Kidney tubule cell (primary cell): ENCODE measurements at places on chromosomes 16 and 17.

GRCh38 chr17:18319604-18320256 is 4.6 kb downstream of the SMCR8 start:
- DNase-seq = peak; percentile 66

- no peak for DNase-seq
Measured at GRCh38 chr16:82814059-82814458, 187.3 kb downstream of the CDH13 start.

GRCh38 chr16:83513008-83513755 is 294.6 kb upstream of the HSBP1 start:
- peak; percentile 74 for DNase-seq

- DNase-seq = no peak
Measured at GRCh38 chr17:66372182-66372581, 69.8 kb downstream of the PRKCA start.

DNA sequence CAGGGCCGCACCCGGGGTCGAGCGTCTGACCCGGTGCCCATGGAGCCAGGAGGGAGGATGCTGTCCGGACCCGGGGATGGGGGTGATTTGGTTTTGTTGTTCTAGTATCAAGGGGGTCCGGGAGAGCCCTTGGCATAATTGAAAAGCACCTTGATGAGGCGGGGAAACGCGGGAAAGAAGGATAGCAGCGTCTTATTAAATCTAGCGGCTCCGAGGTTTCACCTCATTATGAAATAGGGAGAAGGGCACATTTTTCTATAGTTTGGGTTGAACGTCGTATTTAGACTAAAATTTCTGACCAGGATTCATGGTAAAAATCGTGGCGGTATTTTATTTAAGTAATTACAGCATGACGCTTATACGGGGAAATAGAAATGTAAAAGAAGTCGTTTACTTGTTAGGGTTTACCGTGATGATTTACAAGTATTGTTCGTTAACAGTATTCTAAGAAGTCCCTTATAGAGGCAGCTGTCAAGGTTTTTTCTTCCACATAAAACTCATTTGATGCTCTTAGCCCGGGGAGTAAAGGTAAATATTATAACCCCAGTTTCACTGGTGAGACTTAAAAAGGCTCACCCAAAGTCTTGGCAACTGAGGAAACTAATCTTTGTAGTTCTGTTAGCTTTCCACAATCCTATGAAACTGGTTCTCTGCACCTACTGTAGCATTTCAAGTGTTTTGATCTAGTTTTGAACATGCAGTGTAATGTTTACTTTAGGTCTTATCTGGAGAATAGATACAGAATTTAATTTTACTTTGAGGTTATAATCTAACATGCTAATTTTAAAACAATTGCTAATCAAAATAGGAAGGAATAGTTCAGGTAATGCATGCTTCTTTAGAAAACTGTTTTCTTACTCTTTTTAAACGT is 756 bp downstream of the LUC7L3 start:
- DNase-seq = no peak

DNA sequence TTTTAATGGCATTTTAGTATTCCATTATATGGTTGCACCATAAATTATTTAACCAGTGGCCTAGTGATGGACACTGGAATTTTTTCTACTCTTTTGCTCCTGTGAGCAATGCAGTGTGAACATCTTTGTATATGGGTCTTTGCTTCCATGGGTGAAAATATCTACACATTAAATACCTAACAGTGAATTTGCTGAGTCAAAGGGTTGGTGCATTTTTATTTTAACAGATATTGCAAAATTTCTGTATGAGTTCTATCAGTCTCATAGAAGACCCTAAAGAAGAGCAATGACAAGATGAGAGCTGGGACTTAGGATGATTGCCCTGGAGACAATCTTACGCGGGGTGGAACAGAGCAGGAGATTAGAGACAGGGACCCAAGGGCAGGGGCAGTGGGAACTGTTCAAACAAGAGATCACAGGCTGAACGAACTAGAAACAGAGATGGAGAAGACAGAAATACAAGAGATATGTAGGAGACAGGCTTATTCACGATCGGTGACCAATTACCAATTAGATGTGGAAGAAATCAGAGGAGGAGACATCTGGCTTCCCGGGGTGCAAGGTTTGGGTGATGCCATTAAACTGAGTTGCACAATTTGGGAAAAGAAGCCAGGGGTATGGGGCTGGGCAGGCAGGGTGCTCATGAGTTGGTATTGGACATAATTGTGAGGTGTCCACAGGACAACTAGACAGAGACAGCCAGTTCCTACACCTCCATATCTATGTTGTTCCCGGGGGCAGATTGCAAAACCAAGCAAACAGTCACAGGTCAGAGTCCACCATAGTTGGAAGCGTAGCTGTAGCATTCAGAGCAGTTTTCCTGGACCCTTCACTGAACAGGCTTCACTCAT is 39.9 kb upstream of the LONP2 start:
- DNase-seq = no peak

DNA sequence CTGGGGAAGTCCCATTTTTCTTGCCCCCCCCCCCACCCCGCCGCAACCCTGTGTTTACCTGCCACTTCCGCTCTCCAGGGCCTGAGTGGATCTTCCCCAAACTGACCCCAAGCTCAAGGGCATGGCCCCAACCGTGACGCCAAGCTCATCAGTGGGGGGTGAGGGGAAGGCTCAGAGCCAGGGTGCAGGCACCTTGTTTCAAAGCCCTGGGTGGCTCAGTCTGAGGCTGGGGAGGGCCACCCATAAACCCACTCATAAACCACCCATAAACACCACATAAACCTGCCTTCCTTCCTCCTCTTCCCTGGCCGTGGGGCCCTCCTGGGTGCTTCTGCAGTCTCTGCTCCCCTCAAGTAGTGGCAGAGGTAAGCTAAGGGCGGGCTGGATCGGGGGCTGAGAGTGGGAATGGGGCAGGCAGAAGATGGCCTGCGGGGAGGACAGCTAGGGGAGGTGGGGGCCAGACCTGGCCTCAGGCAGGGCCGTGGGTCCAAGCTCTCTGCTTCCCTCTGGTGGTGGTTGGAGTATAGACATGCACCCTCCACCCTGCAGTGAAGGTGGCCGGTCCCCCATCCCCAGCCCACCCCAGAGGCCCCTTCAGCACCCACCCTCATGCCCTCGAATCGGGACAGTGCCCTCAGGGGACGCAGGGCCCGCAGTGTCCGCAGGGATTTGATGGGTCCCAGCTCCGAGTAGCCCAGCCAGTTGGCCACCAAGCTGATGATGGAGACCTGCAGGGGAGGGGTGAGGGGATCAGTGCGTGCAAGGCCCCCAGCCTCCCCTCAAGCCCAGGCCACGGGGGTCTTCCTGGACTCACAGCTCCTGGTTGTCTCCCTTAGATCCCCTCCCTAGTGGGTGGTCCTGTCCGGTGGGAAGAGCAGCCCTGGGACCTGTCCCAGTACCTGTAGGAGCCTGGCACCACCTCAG is 14.6 kb upstream of the CD79B start:
- peak; percentile 38 for DNase-seq

- no peak for DNase-seq
Measured at GRCh38 chr17:28324267-28324745, 5.3 kb downstream of the TMEM97 start.

GRCh38 chr17:41147531-41148204 is 2.0 kb downstream of the KRTAP4-5 start:
- DNase-seq = no peak

DNA sequence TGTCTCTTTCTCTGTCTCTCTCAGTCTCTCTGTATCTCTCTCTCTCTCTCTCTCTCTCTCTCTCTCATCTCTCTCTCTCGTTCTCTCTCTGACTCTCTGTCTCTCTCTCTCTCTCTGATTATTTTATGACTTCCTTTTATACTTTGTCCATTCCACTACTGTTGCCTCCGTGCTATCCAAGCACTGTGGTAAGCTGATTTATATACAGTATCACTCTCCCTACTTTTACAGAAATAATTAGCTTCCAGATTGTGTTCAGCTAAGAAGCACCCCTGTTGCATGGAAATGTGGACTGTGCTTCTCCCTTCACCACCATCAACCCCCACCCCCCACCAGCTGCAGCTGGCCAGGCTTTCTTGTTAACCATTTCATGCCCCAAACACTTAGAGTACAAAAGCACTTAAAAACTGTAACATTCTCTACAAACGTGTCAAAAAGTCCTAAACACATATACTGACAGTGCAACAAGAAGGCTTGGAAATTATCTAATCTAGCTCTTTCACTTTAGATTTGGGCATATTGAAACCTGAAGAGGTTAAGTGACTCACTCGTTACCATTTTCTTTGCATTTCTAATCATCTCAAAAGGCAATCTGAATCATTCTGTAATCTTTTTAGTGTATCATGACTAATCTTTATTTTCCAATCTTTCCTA is 11.6 kb upstream of the TMEM100 start:
- DNase-seq = no peak

DNA sequence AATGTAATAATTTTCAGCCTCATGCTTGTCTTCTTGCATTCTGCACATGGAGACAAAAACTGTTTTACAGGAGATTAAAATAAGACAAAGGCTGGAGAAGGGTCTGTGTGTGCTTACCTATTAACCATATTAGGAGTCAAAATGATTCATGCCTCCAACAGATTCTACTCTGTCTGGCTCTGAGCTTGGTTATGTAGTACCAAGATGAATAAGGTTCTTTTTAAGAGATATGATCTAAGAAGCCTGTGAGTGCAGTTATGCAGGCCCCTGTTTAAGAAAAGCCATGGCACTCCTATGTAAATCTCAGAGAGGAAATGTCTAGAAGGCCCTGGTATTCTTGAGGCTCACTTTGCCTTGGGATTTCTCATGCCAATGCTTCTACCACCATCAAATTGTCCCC is 486.6 kb upstream of the CDH11 start:
- peak; percentile 1 for DNase-seq

GRCh38 chr17:37025238-37025637 is 76.5 kb downstream of the AATF start:
- no peak for DNase-seq

DNA sequence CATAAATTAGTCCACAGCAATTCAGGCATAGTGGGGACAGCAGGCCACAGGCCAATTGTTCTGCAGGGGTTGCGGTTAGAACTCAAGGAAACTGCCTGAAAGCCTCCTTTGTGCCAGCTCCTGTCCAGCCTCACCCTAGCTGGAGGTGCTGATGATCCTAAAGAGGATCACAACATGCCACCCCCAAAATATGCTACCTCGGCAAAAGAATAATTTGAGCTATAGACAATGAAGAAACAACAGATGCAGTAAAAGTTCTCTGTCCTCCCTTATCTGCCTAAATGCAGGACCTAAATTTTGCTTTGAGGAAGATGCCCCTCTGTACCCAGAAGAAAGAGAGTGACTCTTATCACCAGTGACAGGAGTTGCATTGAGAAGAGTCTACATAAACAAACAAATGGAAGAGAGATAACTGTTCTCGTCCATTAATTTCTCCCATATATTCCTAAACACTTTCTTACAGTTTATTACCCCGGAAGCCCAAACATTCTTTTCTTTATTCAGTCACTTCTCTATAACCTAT is 14.7 kb downstream of the ALOX15 start:
- DNase-seq = no peak

GRCh38 chr16:74192281-74192797 is 104.3 kb upstream of the PSMD7 start:
- DNase-seq = no peak

- DNase-seq = no peak
Measured at GRCh38 chr17:80624864-80625263, 80.2 kb downstream of the RPTOR start.

GRCh38 chr17:65261152-65261551 is 124.0 kb downstream of the RGS9 start:
- no peak for DNase-seq

- DNase-seq = no peak
Measured at GRCh38 chr16:57994361-57994760, 6.1 kb downstream of the ZNF319 start.
